ENCODE measurements at places on chromosomes 5 and 9.

- no peak for DNase-seq
Measured at GRCh38 chr5:4295663-4296339, 700.2 kb downstream of the IRX1 start.

DNA sequence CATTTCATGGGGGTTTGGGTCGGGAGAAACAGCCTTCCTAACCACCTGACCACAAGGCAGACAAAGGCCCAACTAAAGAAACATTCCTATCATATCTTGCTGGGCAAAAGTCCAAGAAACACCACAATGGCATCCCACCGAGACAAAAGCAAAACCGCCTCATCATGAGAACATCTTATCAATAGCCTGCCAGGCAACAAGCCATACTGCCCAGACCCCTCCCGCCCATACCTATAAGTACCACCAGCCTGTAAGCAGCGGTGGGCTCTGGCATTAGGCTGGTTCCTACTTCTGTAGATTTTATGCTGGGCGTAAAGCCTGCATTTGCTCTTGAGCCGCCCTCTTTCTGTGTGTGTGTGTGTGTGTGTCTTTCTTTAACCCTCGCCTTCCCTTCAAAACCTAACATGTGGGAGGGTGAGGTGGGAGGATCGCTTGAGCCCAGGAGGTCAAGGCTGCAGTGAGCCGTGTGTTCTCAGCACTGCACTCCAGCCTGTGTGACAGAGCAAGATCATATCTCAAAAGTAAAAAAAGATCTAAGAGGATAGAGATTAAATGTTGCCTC lies 56.9 kb downstream of the PDE6A start:
- DNase-seq, result no peak

DNA sequence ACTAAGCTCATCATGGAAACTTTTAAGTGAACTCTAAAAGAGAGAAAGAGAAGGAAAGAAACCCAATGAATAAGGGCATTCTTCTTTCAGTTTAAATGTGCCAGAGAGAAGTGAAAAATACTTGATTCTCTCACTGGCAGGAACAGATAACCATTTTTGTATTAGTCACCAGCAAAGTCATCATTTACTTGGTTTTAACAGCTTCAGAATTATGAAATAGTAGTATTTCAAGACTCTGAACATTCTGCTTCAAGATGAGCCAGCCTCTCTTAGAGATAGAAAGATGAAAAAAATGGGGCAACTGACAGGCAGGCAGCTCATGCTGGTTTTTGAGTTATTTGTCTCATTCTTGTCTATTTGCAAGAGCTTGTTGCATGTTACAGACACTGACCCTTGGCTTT lies 103.5 kb downstream of the GCNT1 start:
- no peak for DNase-seq

DNA sequence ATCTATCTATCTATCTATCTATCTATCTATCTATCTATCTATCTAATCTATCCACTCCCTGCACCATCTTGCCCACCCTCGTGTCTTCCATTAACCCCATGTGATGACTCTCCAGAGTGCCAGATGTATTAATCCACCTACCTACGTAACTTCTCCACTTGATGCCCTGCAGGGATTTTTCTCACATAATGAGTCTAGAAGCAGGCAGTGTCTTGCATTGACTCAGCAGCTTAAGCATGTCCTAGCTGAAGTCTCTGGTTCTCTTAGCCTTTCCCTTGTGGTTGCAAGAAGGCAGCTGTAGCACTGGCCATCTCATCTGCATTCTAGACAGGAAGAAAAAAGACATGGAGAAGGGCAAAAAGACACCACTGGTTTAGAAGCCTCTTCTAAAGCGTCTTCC lies 96.7 kb upstream of the ALDH1B1 start:
- no peak for DNase-seq

DNA sequence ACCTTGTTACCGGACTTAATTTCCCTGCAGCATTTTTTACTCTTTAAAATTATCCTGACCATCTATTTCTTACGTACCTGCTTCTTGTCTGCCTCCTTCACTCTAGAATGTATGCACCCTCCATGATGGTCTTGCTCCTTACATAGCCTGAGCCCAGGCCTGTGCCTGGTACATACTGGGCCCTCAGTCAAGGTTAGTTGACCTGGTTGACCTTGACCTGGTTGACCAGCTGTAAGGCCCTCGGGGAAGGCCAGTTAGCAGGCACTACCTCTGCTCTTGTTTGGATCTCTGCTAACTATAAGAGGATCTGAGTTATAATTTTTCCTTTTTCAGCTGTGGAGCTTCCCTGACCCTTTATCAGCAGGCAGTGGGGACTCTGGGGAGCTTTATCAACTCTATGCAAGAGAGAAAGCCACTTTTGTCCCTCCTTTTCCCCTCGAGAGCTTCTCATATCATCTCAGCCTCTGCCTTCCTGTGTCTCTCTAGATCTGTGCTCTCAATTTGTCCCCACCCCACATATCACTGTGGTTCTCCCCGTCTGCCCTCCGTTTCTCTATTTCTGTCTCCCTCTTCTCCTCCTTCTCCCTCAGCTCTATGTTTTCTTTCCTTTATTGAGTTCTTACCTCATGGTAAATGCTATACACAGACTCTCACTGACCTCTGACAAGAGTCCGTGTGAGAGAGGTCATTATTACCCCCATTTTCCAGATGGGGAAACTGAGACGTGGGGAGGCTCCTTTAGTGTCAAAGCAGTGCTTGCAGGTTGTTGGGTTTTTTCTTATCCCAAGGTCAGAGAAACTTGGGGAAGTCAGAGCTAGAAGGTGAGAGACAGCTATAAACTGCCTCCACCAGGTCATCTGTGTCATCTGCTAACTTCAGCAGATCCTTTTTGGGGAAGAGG lies 28.6 kb downstream of the SPRY4 start:
- no peak for DNase-seq

DNA sequence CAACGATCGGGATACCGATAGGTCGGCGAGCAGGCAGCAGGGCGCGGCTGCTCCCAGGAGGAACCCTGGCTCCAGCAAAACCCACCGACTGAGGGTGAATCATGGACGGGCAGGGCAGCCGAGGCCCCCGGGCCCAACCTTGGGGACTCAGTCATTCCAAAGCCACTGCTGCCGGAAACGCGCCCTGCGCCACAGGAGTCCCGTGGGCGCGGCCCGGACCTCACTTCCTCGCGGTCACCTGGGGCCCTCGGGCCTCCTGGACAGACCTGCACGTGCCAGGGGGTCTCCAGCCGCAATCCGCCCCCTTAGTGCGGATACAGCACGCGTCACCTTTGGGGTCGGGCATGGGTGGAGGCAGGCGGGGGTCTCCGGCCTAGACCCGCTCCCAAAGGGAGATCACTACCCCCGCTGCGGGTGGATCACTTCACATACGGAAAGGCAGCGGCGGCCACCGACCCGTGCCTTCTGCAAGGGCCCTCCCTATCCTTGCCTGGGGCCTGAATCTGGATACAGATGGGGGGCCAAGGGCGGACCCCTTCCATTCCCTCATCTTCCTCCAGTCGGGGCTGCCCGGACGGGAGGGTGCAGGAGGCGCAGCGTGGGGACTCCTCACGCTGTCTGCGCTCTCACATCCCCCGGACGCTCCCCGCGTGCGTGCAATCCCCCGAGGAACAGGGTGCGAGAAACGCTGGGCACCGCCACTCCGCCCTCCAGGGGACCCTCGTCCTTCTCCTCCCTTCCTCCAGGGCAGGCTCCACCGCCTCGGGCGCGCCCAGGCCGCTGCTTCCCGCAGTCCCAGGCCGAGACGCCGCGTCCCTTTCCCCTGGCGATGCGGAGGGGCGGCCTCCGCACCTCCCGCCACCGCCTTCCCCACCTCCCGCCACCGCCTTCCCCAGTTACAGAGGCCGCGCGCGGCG lies 586 bp downstream of the TXN start:
- DNase-seq, result no peak

DNA sequence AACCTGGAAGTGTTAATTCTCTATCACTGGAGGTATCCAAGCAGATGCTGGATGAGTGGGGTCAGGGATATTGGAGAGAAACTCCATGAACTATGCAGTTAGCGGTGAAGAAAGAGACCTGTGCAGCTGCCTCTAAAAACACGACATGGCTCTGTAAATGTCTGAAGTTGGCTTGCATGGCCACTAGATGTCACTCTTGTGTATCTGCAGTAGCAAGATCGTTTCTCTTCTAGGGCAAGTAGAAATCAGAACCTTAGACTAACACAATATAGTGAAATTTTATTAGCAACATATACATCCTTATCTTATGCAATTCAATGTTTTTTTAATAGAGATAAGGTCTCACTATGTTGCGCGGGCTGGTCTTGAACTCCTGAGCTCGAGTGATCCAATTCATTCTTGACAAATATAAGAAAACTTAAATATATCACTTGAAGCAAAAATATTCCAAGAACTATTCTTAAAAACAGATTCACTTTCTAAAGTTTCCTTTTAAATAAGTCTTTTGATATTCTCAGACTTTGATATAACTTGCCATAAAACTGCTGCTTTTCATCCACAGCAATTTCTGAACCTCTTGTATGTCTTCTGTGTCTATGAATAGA lies 2.9 kb downstream of the OR2S2 start:
- peak; percentile 27 for DNase-seq

DNA sequence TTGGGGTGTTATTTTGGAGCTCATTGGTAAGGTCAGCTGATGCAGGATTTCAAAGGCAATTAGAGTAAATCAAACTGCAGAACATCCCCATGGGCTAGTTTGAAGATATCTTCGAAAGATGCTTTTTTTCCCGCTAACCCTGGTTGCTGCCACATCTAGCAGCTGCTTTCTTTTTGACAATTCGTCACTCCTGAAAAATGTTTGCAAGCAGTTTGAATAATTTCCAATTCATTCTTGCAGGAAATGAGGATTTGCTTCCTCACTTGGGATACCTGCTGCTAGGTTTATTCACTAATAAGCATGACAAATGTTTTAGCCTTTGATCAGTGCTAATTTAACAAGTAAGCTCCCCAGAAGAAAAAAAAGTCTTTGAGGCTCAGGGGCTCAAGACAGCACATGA lies 649.6 kb upstream of the RORB start:
- DNase-seq, result no peak

DNA sequence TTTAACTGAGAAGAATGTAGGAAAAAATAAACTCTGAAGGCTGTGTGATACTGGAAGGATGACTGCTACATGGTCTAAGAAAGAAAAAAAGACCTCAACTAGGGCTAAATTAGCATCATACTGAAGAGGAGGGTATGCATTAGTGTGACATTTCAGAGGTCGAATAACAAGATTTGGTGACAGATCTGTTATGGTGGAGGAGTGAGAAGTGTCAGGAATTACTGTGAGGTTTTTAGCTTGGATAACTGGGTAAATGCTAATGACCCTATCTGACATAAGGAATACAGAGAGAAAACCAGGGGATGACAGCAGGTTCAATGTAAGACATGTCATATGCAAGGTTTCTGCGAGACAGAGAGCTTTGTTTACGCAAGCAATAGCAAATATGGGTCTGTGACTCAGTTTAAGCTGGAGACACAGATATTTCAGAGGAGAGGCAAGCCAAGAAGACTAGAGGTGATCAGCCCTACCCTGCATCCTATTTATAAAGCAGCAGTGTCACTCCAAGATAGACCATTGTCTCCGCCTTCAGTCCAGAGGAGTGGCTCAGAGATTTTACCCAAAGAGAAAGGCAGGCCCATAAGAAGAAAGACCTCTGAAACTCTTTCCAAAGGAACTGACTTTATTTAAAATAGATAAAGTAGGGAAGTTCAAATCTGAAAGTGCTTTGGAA lies 44.3 kb downstream of the FBN2 start:
- no peak for DNase-seq

DNA sequence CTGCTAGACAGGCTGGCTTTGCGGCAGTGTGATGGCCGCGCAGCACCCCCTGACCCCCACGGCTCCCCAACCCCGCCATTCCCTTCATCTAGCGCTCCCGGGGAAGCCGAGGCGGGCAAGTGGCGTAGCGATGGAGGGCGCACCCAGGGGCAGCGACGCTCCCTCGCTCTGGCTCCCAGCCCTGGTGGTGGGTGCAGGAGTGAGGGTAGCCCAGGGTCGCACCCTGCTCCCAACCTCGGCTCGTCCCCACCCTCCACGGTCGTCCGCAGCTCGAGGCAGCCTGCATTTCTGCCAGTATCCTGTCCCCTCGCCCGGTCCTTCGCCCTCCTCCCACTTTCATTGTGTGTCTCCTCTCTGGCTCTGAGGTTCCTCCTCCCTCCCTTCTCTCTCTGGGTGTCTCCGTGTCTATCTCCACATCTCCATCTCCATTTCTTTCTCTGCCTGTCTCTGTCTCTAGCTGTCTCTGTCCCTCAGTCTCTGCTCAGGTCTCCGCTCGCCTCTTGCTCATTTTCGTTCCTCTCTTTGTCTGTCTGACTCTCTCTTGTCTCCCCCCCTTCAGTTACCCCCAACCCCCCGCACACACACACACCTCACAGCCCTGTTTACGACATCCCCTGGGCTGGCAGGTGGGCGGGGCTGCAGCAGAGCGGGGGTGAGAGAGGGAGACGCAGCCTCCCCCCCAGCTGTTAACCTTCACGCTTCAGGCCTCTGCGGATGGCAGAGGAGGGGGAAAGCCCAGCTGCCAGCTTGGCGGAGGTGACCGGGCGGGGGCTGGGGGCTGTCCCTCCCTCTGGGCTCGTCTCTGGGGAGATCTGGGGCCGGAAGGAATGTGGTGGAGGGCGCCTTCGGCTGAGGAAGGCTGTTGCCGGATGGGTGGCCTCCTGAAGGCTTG lies 48.7 kb upstream of the PSD2 start:
- DNase-seq, result peak; percentile 47

DNA sequence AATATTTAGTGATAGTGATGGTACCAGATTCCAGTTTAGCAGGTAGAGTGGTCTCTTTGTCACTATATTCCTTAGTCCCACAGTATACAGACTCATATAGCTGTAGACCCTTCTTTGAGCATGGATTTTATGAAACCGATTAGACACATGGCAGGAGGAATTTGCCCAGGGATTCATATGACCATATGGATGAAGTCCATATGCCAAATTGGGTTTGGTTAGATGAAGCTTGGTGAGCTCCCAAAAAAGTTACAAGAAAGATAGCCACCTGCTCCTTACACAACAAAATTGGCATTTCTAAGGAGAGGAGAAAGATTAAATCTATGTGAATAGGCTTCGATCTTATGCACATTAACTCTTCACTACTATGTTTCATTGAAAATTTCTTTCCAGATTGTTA lies 211.4 kb downstream of the CWC27 start:
- no peak for DNase-seq

- DNase-seq, result no peak
Measured at GRCh38 chr9:99445371-99445891, 223.3 kb downstream of the SEC61B start.

DNA sequence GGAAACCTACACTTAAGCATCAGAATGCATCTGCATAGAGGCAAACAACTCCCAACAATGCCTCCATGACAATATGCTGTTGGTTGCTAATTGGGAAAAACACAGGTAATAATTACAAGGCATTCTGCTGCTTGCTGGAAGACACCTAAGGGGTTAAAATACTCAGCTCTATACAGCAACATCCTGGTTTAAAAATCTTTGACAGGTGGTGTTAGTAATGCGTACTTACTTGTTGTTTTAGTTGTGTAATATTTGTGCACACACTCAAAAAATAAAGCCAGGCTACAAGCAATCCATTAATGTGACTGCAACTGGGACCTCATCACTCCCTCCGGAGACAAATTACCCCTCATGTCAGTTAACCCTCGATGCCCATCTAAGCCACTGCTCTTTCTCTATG lies 126.3 kb upstream of the ELL2 start:
- no peak for DNase-seq

Data from stimulated activated CD4-positive, alpha-beta T cell treated with anti-CD3 and anti-CD28 coated beads, TNF-alpha, amount 100 ng/mL, for 24 hours (primary cell).